ENCODE measurements at places on chromosomes 3 and 15.

DNA sequence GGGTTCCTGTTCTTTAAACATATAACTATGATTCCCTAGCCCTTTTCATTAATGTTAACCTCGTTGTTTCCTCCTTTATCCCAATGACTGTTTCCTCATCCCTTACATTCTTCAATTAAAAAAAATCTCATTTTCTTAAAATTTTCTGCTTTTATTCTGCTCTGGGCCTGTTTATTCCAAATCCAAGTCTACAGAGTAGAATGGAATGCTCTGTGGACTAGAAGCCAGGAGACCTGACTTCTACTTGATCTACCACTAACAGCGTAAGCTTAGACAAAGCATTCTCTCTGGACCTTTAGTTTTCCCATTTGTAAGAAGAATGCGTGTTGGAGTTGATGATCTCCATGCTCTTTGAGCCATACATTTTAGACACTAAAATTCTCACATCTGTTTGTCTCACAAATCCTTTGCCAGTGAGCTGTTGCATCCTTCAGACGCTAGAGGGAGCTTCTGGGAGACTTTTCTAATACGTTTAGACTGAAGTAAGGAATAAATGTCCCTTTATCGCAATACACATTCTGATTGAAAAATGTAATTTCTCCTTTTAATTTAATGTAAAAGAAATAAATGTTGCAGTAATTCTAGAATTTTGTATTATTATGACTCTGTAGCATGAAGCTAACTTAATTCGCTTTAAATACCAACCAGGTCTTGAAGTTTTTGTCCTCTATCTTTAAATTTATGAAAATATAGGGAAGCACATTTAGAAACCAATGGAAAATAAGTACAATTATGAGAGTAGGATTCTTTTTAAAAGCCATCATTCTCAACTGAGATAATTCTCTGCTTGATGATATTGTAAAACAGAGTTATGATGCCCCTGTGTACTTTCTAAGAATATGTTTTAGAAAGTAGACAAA is 21.7 kb upstream of the GMNC start:
- no peak for DNase-seq

- no peak for DNase-seq
Observed at GRCh38 chr15:66171841-66172240, 81.7 kb downstream of the MEGF11 start.

DNA sequence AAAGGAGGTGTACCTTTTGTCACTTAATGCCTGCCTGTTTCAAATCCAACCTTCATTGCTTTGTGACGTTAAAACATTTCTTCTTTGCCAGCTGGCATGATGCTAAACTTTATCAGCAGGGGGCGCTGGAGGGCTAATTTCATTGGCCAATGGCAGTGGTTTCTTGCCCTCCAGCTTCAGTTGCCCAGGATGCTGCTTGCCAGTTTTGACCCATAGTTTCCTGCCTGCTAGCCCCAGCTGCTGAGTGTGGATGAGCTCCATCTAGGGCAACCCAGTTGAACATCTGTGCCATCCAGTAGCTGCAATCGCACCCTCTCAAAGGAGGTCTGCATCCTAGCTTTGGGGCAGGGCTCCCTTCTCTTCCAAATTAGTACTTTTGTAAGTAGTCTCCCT is 22.1 kb downstream of the ACKR2 start:
- peak; percentile 74 for DNase-seq

GRCh38 chr3:15558581-15558980 is 37.1 kb upstream of the COLQ start:
- DNase-seq, result no peak

DNA sequence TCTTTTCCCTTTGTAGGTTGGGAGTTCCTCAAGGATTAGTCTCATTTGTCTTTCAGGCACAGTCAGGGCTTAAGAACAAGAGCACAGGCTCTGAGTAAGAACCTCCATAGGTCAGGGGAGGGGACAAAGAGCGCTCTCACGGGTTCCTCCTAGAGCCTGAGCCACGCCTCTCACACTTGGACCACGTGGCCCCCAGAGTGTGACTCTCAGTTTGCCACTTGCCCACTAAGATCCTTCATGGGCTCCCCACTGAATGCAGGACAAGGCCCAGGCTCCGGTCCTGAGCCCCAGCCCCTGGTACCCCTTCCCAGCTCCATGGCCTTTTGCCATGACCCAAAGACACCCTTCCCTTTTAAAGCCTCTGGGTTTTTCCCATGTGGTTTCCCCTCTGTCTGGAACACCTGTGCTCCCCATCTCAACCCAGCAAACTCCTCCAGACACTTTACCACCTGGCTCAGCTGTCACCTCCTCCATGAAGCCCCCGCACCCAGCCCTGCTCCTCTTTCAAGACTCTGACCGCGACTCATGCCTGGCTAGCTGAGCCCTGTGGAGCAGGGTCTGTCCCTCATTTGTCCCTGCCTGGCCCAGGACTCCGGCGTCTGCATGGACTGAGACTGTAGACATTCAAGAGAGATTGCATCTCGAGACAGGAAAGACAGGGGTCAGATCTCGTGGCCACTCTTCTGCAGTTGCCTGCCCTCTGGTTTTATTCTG is 32.7 kb downstream of the IQSEC1 start:
- no peak for DNase-seq

GRCh38 chr3:194009019-194009418 is 126.9 kb upstream of the HES1 start:
- no peak for DNase-seq

DNA sequence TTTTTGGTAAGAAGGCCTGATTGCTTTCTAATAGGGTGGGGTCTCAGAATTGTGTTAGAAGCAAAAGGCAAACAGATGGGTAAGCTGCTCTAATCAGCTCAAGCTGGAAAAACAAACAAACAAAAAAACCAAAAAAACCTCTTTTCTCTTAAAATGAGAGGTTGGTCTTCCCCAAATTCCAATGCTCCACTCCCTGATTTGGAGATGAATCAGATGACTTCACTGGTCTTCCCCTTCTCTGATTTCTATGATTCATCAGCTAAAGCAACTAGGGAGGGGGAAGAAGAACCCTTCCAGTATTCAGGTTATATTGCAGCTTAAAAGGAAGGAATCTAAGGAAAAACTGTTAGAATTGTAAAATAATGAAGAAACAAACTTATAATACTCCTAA is 9.6 kb upstream of the ANXA2 start:
- no peak for DNase-seq

DNA sequence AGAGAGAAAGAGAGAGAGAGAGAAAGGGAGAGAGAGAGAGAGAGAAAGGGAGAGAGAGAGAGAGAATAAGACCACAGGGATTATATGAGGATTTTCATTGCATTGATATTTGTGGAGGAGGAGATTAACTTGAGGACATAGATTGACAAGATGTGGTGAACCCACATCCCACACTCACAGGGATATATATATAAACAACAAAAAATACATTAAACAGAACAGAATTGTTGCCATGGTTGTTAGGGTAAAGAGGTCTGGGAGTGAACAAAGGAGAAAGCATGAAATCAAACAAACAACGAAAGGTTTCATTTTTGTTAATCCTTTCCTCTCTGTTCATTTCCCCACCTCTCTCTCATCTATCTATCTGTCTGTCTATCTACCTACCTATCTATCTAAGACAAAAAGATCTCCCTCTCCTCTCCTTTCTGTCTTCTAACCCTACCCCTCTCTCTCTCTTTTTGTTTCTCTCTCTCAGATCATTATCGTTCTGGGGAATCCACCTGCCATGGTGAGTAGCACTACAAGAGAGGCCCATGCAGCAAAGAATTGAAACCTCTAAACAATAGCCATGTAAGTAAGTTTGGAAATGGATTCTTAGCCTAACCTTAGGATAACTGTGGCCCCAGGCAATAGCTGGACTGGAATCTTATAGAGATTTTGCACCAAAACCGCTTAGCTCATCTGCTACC is 280.9 kb downstream of the RAP2B start:
- no peak for DNase-seq

- DNase-seq, result no peak
Observed at GRCh38 chr3:149473357-149474249, 894 bp upstream of the TM4SF4 start.

- no peak for DNase-seq
Observed at GRCh38 chr15:34625007-34625406, 41.6 kb upstream of the GOLGA8B start.

DNA sequence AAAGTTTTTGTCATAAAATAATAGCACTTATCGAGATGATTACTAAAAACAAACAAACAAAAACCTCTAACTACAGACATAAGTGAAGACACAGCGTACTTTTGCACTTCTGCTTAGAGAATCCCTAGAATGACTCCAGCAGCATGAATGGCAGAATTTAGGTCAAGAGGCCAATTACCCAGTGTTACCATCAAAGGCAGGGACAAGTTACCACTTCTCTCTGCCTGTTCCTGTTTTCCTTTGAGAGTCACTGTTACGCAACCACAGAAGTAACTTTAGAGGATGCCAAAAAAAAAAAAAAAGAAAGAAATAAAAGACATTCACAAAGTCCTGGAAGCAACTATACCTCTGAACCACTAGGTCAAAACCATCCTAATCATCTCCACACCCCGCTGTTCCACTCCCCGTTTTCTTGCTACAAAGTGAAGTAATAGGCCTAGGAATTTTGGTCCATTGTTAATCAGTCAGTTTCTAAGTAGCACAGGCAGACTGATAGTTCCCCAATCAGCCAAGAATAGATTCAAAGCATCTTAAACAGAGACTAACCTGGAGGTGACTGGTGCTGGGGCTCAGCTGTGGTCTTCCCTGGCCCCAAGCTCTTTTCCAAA is 41.9 kb downstream of the FMN1 start:
- no peak for DNase-seq

- no peak for DNase-seq
Observed at GRCh38 chr3:156617781-156618180, 56.6 kb upstream of the TIPARP start.

- no peak for DNase-seq
Observed at GRCh38 chr3:143595456-143596077, 252.7 kb downstream of the SLC9A9 start.

GRCh38 chr15:29821416-29822099 is 710 bp downstream of the TJP1 start:
- DNase-seq, result peak; percentile 69

Measured in heart right ventricle (tissue), 16 donors.